ENCODE measurements at places on chromosomes 7 and 10. TPM values are rescaled to one million over a fixed set of nuclear protein-coding genes. Genes with fewer than 3 reads are reported as not detected.

The COL13A1 gene
- 9.2 TPM for total RNA-seq

The IL15RA gene
- 28.5 TPM for total RNA-seq

The CCDC172 gene
- not detected for total RNA-seq

- no peaks in the 10 kb centered on the region for H3K27me3 ChIP-seq
- no peaks in the 10 kb centered on the region for H3K4me1 ChIP-seq
- DNase-seq, result no peak
- H3K27ac ChIP-seq, result no peak overlapping the region
- no peaks in the 10 kb centered on the region for H3K36me3 ChIP-seq
- no peak overlapping the region for H3K4me3 ChIP-seq
Measured at GRCh38 chr10:115046686-115047236, 46.4 kb upstream of the ATRNL1 start.

DNA sequence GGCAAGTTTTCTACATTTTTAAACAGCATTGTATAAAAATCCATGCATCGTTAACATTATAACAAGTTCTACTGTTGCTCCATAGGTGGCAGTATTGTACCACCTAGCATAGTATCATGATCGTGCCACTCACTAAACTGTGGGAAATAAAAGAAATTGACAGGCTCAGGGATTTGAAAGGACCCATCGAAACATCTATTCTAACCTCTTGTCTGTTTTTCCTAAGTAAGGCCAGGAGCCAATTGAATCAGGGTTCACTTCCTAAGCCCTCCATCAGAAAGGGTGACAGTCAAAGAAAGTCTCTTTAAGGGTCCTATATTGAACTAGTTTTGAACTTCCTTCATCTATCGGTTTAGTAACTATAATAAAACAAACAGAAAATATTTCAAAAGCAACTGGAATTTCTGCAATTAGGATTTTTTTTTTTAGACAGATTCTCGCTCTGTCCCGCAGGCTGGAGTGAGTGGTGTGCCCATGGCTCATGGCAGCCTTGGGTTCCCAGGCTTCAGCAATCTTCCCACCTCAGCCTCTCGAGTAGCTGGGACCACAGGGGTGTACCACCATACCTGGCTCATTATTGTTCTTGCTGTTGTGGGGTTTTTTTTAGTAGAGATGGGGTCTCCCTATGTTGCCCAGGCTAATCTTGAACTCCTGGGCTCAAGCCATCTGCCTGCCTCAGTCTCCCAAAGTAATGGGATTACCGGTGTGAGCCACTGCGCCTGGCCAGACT lies 9.4 kb downstream of the HACD1 start:
- H3K36me3 ChIP-seq, result no peaks in the 10 kb centered on the region
- H3K4me1 ChIP-seq, result peaks cover 4% of the 10 kb centered on the region
- no peaks in the 10 kb centered on the region for H3K27me3 ChIP-seq
- no peak for DNase-seq
- H3K27ac ChIP-seq, result no peak overlapping the region
- H3K4me3 ChIP-seq, result no peak overlapping the region

DNA sequence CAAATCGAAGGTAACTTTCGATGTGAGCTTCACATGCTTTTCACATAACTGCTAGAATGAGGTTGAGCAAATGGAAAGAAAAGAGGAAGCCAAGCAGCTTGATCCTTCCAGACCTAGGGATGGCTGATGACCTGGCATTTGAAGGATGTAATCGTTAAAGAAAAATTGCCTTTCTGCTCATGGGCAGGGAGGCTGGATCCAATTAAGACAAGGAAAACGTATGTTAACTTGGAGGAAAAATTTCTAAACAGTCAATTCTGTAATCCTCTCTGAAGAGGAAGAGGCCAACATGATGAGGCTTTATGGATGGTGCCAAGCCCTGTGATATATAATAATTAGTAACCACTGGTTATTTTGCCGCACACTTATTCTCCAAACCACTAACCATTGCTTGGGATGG lies 12.5 kb downstream of the GRK5 start:
- no peaks in the 10 kb centered on the region for H3K36me3 ChIP-seq
- H3K27ac ChIP-seq, result peak overlapping the region; percentile 70
- no peak for DNase-seq
- H3K4me3 ChIP-seq, result no peak overlapping the region
- peaks cover 89% of the 10 kb centered on the region for H3K4me1 ChIP-seq
- no peaks in the 10 kb centered on the region for H3K27me3 ChIP-seq

- H3K27me3 ChIP-seq, result no peaks in the 10 kb centered on the region
- DNase-seq, result no peak
- no peaks in the 10 kb centered on the region for H3K4me1 ChIP-seq
- H3K4me3 ChIP-seq, result no peak overlapping the region
Measured at GRCh38 chr10:74529205-74529604, 297.2 kb upstream of the KAT6B start.

Data from lower lobe of right lung (tissue), 2 donors.